ENCODE measurements at places on chromosomes 6 and 20.

DNA sequence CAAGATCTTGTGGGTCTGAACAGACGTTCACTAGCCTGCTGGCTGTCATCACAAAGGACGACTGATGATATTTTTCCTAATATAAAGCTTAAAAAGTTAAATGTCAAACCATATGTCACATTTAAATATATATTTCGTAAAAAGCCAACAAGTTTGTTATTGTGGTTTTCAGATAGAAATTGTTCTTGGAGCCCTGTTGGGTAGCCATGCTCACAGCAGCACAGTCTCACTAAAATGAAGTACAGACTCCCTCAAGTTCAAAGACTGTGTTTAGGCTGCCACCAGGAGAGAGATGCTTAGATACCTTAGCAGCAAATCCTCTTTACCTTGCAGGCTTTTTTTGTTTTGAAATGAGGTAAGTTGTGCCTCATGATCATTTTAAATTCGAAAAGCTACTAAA lies 17.8 kb downstream of the EEF1E1 start:
- DNase-seq, result no peak

DNA sequence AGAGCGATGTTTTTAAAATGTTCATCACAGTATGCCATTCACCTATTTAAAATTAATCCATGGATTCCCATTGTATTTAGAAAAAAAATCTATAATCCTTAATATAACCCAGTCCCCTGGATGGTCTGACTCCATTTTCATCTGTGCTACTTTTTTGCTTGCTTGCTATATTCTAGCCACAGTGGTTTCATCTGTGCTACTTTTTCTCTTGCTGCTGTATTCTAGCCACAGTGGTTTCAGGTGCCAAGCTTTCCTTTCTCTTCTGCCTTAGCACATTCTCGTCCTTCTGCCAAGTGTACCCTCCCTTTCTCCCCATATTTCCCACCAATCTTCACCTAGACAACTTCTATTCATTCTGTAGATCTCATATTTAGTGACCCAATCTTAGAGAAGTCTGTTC lies 33.3 kb upstream of the SOX4 start:
- DNase-seq, result no peak

DNA sequence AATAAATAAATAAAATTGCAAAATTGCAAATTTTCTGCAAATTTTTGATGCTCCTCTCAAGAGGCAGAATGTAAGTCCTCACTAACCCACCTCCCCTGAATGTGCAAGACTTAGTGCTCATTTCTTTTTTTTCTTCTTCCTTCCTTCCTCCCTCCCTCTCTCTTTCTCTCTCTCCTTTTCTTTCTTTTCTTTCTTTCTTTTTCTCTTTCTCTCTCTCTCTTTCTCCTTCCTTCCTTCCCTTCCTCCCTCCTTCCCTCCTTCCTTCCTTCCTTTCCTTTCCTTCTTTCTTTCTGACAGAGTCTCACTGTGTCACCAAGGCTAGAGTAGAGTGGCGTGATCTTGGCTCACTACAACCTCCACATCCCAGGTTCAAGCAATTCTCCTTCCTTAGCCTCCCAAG lies 60.1 kb downstream of the ZNF217 start:
- DNase-seq, result no peak

GRCh38 chr6:123598011-123598410 lies 38.7 kb downstream of the TRDN start:
- no peak for DNase-seq

DNA sequence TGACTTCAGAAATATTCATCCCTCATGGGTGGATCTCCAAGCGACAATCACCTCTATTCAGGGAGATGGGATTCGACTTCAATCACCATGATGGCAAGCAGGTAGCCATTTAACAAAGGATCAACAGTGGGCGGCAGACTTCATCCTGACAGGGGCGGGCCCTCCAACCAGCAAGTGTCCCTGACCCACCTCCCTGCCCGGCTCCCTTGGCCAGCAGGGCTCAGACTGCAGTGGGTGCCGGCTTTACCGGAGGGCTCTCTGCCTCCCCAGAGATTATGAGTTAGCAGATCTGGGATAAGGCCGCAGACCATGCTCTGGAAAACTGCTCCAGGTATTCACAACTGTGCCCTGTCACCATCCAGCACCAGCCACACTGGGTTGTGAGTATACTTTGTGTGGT lies 39.4 kb downstream of the PPP1R3G start:
- no peak for DNase-seq

DNA sequence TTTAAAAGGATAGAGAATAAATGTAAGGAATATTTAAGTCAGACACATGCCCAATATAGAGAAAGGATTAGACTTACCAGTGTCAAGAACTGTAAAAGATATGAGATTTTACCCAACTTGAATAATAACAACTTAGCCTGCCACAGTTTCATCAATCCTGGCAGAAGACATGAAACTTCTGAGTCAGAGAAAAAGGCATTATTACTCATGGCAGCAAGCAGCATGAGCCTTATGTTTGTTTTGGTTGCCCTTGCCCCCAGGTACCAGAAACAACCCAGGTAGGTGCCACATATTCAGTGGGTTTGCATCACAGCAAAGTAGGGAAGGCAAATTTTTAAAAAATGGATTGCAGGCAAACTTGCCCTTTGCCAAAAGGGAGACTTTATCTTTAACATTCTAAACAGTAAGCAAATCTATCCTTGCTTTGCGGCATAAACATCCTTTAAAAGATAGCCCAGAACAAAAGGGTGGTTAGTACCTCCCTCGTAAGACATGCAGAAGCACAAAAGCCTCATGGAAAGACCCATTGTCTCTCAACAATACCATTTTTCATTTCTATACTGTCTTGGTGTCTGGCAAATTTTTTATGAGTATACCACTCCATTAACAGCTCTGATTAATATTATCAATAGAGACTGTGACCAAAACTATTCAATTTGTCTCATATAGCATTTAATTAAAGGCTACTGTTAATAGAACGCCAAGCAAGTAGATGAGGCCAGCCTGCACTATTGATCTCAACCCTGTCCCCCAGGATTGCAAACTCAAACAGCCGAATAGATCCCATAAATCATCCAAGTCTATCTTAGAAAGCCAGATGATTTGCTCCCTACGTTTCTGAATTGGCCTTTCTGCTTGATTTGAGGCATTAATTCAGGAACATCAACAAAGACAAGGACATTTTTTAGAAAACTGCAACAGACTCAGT lies 185.1 kb downstream of the COL19A1 start:
- DNase-seq, result no peak

DNA sequence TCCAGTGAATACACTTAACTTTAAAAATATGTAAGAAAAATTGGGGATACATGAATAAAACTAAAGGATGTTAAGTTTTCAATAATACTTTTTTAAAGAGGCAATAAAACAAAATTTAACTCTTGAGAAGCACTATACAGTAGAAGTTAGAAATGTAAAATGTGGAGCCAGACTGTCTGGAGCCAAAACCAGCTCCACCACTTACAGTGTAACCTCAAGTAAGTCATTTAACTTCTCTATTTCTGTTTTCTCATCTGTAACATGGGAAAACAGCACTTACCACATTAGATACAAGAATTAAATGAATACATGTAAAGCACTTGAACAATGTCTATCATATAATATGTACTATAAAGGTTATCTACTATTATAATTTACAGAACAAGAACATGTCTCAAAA lies 6.7 kb downstream of the ATG5 start:
- no peak for DNase-seq

DNA sequence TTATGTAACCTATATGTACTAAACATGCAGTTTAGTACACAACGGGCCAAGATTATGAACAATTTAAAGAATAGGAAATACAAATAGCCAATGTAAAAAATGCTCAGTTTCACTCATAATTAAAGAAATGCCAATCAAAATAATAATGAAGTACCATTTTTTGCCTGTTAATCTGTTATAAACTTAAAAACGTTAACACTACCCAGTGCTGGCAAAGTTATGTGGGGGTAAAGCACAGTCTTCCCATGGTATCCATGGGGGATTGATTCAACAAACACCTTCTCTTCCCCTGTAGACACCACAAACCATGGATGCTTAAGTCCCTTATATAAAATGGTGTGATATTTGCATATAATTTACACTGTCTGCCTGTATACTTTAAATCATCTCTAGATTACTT lies 205.3 kb upstream of the SIM1 start:
- DNase-seq, result no peak

GRCh38 chr20:16369441-16369840 lies 203.8 kb downstream of the KIF16B start:
- no peak for DNase-seq

GRCh38 chr20:47949230-47949629 lies 163.9 kb upstream of the SULF2 start:
- no peak for DNase-seq

GRCh38 chr6:134698228-134698627 lies 251.7 kb downstream of the ALDH8A1 start:
- DNase-seq, result no peak

DNA sequence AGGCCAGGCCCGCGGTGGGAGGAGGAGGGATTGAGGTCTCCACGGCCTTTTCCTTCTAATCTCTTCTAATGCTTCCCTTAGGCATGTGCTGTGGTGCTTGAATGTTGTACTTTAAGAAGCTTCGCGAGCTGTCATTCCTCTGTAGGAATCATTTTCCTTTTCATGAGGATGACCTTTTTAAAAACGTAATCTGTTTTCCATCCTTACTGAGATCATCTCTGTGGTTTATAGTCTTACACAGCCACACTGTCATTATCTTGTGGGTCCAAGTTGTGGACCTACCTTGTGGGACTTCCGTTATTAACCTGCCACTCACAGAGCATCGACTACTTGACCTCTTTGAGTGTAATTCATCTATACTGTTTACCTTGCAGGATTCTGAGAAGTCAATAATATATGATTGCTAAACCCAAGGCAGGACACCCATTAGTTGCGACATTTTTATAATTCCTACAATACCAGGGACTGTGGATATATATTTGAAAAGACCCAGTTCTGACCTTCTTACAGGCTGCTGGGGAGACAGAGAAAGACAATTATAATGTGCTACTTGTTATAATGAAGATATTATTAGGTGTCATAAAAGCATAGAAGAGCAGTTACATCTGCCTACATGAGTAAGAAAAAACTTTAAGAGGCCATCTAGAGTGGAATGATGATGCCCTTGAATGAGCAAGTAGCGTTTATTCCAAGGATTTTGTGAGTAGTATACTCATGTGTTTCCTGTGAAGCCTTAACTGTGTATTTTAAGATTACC lies 842 bp downstream of the SLC25A27 start:
- DNase-seq, result no peak

DNA sequence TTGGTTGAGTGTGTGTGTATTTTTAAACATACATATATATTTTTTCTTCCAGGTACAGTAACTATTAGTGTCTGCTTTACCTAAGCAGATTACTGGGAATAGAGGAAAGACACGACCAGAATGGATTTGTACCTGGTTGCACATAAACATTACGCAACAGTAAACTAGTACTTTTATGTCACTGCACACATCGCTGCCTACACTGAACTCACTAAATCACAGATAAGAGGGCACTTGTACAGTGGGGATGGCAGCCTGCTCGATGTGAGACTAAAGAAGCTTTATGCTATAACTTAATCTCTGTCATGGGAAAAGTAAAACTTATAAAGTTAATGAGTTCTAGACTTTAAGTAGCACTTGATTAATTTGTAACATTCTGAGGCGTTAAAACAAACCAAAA lies 89.5 kb upstream of the SIM1 start:
- no peak for DNase-seq

DNA sequence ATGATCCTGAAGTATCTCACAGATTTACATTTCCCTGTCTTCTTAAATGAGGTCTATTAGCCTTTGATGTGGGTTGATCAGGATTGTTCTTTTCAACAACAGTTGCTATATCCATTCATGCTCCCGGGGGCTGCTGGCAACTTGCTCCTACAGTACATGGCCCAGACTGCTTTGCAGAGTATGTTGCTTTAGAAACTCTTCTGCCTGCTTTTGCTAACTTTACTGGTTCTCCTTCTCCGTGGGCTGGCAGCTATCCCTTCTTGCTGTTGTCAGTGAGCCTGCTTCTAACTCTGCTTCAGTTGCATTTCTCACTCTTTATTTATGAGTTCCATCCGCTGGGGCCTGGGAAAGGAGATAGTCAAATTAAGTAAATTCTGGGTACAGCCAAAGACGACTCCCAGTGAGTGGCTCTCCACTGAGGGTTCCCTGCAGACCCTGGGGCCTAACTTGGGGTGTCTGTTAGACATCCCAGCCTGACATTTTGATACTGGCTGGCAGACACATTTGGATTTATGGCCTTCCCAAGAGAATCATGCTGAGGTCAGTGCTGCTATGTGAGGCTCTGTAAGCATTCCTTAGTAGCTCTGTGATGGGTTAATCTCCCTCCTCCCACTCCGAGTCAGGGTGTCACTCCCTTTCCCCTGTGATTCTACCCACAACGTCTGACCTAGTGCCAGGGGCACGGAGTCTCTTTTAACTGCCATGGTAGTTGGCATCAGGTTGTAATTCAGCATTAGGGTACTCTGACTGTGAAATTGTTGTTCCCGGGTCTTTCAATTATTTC lies 73.6 kb downstream of the SLX4IP start:
- no peak for DNase-seq

DNA sequence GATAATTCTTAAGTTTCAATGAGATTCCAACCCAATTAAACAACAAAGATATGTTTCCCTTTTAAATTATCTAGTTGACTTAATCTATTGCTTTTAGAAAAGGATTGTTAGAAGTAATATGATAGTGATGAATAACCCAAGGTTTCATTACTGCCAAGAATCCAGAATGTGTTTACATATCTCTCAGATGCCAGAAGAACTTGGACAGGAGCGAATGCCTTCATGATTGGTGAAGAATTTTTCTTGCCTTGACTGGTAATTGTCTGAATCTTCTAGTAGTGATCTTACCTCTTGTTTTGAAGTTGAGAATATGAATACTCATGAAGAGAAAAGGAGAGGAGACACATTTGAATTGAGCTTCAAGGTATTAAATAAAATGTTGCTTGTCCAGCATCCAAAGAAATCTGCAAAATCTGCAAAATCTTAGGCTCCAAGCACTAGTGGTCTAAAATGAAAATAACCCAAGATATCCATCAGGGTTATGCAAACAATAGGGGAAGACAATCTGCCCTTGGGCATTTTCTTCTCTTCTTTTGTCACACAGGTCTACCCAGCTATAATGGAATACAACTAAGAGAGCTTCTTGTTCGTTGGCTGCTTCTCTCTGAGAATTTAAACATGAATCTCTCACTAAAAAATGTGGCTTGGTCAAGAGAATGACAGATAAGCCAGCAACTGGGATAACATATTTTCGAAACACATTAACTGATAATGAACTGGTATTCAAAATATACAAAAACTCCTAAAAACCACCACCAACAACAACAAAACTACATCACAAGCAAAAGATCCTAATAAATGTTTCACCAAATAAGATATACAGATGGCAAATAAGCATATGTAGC lies 928.9 kb downstream of the EYS start:
- DNase-seq, result no peak

DNA sequence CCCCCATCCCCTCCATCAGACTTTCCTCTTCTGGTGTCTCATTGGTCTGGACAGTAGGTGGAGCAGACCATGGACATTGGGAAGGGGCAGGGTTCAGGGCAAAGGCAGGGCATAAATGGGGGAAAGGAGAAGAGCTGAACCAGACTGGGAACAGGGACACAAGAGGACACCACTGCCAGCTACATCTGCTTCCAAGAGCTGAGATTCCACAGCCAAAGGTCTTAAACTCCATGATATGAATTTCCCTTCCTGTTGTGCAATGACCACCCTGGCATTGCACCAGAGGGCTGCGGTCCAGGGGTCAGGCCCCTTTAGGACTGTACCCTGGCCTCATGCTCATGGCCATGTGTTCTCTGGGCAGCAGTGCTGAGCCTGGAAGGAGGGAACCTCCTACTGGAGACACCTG lies 137.9 kb downstream of the MAFB start:
- DNase-seq, result no peak

Measured in T-cell (primary cell).